NCI-H774 (cell line): ENCODE measurements at places on chromosomes 2 and 18.

GRCh38 chr2:179677077-179677688 is 184.2 kb downstream of the ZNF385B start:
- no peak for DNase-seq

DNA sequence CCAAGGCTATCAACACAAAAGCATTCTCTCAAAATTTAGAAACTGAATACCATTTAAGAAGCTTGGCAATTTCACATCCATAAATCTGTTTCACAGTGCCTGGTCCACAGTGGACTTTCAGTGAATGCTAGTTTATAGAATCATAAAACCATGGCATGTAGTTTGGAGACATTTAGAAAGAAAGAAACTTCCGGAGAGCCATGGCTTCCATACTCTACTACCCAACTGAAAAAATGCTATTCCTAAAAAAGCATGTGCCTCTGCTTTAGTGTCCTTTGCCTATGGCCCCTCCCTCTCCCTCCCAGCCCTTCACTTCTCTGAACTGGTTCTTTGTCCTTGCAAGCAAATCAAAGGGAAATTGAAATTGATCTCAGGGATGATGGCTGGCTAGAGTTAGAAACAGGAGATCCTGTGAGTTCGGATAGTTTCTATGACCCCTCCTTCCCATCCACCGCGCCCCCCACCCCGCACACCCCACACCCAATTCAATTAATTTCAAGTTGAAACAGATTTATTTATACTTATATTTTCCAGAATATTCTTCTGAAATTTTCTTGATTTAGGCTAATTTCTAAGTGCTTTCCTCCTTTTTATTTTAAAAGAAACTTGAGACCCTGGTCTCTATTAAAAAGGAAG is 248.3 kb downstream of the TRIB2 start:
- DNase-seq, result no peak

GRCh38 chr2:84969511-84970209 is 1.3 kb upstream of the KCMF1 start:
- no peak for DNase-seq

DNA sequence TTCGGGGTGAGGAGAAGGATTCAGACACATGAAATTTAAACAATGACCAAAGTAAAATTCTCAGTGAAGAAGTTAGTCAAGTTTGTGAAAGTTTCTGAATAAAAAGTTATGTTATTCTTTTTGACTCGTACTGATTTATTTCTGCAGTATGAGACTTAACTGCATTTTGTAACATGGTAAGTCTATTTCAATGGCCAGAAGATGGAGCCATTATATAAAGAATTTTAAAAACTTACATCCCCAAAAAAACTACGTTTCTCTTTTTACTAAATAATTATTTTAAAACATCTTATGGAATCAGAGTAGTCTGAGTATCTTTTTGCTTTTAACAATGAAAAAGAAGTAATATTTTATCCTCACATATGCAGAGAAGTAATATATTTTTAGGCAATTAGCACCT is 51.4 kb upstream of the SCN1A start:
- no peak for DNase-seq

DNA sequence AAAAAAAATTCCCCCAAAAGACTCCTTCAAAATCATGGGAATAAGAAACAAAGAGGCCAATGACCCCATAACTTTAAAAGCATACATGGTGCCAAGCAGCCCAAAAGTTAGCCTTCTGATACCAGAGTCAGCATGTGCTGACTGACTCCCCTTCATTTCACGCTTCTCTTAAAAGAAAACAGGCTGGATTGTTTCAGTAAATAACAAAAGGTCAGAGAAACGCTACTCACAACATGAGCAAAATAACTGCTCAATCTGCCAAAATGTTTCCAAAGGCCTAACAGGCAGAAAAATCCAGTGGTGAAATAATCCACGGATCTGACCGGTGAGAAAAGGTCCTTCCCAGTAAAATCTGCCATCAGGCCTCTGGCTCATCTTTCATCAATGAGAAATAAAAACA is 71.6 kb downstream of the BCL2 start:
- DNase-seq, result no peak

DNA sequence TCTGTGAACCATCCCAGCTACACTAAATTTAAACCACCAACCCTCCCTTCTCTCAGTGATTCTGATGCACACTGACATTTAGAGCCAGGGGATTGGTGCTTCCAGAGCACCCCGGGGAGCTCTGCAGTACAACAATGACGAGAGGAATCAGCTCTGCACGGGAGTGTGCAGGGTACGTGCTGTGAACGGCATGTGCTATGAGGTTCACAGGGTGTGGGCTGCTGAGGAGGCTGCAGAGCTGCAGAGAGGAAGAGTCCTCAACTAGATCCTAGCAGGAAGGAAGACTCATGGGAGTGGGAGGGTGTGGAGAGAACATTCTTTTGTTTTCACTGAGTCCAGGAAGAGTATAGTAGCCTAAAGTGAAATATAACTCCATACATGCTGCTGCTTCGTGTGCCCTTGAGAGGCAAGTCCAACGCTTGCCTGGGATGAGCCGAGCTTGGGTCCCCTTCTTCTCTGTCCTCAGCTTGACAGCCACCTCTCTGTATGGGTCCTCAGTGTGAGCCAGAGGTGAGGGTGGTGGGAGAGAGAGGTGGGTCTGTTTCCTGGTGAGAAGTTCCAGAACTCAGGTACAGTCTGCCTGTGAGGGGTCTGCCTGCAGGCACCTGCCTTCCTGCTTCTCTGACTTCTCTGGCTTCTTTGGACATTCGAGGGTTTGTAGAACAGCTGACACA is 118.8 kb downstream of the CTIF start:
- no peak for DNase-seq

DNA sequence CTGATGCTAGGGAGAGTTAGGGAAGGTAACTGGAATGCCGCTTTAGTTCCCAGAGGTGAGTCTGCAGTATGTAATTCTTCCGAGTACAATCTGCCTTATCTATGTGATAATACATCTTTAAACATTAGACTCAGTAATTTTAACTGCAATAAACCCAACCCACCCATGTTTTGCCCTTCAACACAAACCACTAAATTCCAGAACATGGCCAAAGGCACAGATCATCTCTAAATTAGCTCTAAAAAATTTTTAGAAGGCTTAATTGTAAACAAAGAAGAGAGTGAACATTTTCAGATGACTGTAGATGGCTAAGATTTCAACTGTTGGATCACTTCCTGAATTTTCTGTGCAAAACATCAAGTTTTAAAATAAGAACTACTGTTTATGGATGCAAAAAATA is 488.7 kb upstream of the ID2 start:
- DNase-seq, result no peak

GRCh38 chr2:231250146-231250545 is 51.7 kb downstream of the ARMC9 start:
- DNase-seq, result no peak

GRCh38 chr18:52334896-52335295 is 5.1 kb upstream of the DCC start:
- no peak for DNase-seq

GRCh38 chr2:62736899-62737559 is 31.5 kb downstream of the EHBP1 start:
- no peak for DNase-seq

GRCh38 chr18:24818441-24818840 is 358.0 kb downstream of the HRH4 start:
- no peak for DNase-seq

DNA sequence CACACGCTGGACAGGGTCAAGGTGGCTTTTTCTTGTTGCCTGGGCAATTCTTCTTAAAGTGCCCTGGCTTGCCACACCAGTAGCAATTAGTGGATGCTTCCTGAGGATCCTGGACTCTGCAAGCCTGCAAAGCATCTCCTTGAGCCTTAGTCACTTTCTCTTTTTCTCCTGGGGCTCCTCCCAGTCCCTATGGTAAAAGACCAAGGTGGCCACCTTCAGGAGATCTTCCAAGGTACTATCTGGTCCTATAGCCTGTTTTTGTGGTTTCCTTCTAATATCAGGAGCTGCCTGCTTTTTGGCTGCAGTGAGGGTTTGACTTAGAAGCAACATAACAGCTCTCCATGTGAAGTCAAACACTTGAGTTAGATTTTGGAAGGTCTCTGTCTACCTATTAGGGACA is 33.3 kb upstream of the GMCL1 start:
- DNase-seq, result no peak

GRCh38 chr2:37568565-37568964 is 102.9 kb downstream of the CDC42EP3 start:
- DNase-seq, result no peak

DNA sequence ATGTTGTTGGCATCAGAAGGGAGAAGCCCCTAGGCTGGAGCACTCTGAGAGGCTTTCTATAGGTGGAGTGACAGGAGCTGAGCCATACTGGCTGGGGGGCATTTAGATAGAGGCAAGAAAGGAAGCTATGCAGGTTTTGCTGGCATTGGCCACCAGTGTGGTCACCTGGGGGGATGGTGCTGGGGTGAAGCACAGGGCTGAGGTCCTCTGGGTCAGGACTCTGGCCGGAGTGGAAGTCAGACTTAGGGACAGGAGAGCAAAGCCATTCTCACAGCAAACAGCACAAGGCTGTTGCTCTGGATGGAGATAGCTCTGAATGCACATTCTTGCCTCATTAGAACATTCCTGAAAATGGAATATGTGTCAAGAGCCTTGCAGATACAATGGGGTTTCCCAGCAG is 47.4 kb downstream of the NTSR2 start:
- DNase-seq, result no peak

- DNase-seq, result no peak
Observed at GRCh38 chr18:23453680-23454058, 582 bp downstream of the RIOK3 start.

DNA sequence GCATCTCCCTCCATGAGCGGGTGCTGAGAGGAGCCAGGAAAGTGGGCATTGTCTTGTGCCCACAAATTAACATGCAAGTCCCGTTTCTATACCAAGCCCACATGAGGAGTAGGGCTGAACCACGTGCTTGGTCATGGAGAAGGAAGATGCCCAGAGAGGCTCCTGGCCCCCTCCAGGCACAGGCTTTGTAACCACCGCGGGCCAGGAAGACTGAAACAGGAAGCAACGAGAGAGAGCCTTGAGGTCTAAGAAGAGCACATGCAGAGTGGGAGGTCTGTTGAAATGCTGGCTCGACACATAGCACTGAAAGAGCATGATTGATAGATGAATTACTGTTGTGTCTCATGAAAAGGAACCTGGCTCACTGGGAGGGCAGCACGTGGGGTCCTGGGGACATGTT is 36.3 kb downstream of the VWA3B start:
- DNase-seq, result no peak

- DNase-seq, result no peak
Observed at GRCh38 chr2:239544918-239545465, 144.2 kb upstream of the HDAC4 start.

GRCh38 chr2:99354070-99354469 is 16.9 kb downstream of the EIF5B start:
- no peak for DNase-seq

- DNase-seq, result no peak
Observed at GRCh38 chr2:56934866-56935265, 751.1 kb downstream of the CCDC85A start.

GRCh38 chr2:168189835-168190569 is 57.4 kb downstream of the STK39 start:
- no peak for DNase-seq

DNA sequence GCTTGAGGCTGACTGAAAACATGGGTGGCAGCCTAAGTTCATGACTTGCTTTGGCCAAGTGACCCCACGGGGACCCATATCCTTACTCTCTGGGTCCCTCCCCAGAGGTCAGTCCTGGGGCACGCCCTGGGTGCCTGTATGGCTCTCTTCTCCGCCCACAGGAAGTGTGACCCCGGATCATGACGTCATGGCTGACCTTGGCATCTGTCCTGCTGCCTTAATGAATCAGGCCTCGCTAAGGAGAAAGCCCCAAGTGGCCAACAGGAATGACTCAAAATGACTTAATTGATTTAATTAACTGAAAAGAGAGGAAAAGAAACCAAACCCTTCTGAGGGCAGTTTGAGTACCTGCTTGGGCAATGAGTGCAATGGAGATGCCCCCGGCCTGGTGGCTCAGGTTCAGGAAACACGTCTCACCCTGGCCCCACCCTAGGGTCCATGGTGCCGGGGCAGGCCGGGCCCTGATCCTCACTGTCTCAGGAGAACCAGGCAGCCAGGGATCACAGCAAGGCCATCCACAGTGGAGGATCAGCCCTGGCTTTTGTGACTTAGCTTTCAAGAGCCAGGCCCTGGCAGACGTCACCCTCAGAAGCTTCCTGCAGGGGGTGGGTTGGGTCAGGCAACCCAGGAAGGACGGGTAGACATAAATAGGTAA is 112.0 kb downstream of the CYP26B1 start:
- DNase-seq, result no peak

DNA sequence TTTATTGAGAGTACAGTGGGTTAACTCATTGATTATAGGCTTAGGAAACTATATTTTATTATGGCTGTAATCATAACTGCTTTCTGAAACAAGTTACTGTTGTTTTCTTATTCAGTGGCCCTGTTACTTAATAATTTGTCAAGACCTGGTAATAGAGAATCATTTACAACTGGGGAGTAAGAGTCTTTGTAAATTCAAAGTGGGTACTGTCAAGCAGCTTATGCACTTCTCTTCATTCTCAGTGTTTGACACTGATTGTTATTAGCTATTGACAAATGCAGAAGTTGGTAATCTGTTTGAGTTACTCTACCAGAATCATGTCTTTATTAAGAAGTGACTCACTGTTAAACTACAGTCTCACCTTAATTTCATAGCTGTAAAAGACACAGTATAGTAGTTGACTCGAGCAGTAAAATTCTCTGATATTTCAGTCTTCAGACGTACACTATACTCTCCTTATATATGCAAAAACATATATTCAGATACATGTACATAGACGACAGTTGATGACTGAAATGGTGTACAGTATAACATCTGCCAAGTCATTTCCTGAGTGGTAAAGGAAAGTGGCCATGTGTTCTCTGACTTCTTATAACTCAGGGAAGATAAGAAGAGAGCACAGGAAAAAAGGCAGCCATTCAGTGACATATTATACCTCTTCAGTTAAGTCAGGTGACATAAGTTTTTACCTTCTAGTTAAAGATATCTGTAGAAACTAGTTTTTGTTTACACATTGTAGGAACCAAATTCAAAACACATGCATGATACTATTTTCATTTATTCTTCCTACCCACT is 36.0 kb upstream of the TTC27 start:
- no peak for DNase-seq
